ENCODE measurements at places on chromosomes 1 and 21.

- DNase-seq, result no peak
Observed at GRCh38 chr21:37916310-37917051, at the start of gene KCNJ6. Gene KCNJ6 (minus strand): TSS chr21:37916457. CDS start chr21:37840682, 75,775 bp downstream.

GRCh38 chr1:181987334-181987895 lies 74.1 kb downstream of the ZNF648 start:
- no peak for DNase-seq

- DNase-seq, result no peak
Observed at GRCh38 chr1:93016171-93016570, 54.9 kb upstream of the DIPK1A start.

- no peak for DNase-seq
Observed at GRCh38 chr1:30000266-30000665, 723.1 kb downstream of the MATN1 start.

- no peak for DNase-seq
Observed at GRCh38 chr1:71231751-71232150, 150.9 kb upstream of the ZRANB2 start.

DNA sequence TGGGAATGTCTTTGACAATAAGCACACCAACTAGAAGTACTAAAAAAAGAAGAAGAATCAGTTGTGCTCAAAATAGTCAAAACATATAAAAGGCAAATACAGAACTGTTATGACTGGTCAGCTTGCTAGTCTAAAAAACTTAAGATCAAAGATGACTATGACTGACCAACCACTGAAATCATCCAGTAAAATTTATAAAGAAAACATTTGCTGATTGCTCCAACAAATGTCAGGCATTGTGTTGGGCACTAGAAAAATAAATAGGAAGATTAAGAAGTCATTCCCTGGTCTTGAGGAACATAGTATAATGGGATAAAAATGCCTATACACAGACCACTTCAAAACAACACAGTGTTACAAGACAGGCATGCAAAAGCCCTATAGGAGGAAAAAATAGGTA lies 9.3 kb upstream of the ANGPTL3 start:
- no peak for DNase-seq

DNA sequence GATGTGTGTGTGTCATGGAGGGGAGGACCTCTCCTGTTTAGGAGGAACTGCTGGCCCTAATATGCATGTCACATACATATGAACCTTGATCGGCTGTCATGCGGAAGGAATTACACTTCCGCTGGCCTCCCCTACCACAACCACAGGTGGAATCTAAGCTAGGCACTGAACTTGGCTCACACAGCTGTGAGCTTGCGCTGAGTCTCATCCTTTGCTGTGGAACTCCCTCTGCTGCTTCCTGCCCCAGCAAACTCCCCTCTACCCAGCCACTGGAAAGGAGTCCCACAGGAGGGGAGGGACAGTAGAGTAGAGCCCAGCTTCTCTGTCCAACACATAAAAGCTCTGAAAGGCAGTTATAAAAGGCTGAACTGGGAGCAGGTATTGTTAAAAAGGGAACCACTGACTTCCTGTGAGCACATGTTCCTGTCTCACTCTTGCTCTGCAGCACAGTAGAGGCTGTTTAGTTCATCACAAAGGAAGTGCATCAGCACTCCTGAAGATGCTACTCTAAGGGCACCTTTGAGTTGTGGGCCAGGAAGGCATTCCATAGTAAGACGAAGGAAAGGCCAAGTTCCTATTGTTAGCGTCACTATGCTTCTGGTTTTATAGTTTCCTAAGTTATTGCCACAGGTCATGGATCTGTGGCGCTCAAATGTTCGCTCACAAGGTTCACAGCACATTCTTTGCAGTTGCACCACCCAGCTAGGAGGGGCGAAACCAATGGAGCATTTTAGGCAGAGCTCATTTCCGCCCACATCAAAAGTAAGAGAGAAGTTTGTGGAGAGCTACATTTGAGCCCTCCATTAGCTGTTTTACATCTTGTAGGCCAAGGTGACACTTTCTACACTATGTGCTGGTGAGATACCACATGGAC lies 17.7 kb upstream of the PTPRC start:
- no peak for DNase-seq

GRCh38 chr21:14523234-14523633 lies 22.9 kb downstream of the SAMSN1 start:
- DNase-seq, result no peak

- no peak for DNase-seq
Observed at GRCh38 chr21:35504277-35504676, 455.2 kb upstream of the RUNX1 start.

GRCh38 chr1:1230656-1231399 lies 973 bp downstream of the SDF4 start:
- DNase-seq, result peak; percentile 21

Measured in fibroblast of skin of left quadriceps (primary cell).